ENCODE measurements at places on chromosomes 7 and 10. TPM values are rescaled to one million over a fixed set of nuclear protein-coding genes. Genes with fewer than 3 reads are reported as not detected.
A peak's percentile ranks its signal among the peaks of the same experiment; 100 is the strongest.

The ZNF727 gene
- 3.5 TPM for total RNA-seq

DNA sequence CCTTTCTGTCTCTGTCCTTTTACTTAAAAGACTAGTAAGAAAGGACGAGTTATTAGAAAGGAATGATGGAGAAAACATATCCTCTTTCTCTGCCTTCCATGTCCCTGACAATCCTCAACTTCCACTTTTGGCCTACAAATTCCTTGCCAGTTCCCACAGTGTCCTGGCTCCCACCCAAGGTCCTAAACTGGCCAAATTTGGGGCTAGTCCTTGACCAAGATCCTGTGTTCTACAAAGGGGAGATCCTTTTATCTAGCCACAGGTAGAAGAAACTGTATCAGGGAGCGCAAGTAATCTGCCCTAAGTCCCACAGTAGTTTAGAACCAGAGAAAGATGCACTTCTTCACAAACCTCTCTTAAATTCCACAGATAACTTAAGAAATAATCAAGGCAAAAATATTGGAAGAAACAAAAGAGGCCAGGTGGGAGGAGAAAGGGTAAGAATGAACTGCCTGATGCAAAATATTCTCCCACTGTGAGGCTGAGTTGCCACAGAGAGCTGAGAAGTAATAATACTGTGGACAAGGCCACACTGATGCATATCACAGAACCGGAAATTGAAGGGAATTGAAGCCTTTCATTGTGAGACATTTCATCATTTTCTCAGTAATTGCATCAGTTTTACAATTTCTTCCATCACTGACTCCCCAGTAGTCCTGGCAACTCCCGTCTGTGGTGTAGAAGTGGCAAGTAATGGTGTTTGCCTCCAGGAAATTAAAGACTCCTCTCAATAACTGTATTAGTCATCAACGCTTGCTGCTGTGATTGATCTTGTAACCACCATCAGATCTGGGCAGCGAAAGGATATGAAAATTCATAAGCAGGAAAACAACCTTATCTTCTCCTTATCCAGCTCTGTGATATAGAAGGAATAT lies 47.2 kb downstream of the DNAJC12 start:
- DNase-seq, result no peak

The GRM3 gene
- total RNA-seq, result not detected

DNA sequence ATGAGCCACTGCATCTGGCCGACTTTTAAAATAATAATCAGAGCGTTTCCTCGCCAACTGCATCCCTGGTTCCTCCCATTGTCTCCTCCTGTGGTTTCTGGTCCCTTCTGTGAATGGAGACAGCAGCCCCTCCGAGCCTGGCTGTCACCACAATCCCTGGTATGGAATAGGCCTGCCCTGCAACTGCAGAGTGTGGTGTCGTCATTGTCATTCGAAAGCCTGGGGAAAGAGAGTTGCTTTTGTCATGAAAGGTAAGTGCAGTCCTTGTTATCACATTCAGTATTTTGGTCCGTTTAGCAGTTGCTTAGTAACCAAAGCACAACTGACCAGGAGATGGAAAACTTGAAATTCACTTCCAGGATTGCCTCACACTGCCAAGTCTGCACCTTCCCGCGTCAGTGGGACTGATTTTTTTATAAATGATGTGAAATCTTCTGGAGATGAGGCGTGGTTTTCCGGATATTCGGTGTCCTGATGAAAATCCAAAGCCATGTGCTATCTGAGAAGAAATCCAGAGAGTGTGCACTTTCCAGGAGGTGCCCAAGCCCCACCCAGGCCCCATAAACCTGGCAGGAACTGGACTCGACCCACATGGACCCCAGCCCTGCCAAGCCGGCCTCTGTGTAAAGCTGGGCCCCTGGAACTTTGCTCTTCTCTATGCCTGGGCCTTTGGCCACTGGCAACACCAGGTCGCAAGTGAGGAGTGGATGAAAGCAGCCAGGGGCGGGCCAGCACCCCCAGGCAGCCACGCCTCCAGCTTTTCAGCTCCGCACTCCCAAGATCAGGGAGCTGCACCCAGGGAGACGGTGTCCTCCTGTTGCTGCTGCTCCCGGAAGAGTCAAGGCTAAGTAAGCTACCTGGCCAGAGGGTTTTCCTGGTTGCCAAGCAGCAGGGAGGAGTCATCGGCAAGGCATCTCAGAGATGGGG lies 133.7 kb upstream of the SH2B2 start:
- DNase-seq, result no peak

The PON1 gene
- total RNA-seq, result not detected

The ADIRF gene
- 212 TPM for total RNA-seq

- no peak for DNase-seq
Observed at GRCh38 chr7:144725070-144725469, 110.8 kb downstream of the TPK1 start.

- DNase-seq, result no peak
Observed at GRCh38 chr7:20647036-20647435, 31.6 kb downstream of the ABCB5 start.

DNA sequence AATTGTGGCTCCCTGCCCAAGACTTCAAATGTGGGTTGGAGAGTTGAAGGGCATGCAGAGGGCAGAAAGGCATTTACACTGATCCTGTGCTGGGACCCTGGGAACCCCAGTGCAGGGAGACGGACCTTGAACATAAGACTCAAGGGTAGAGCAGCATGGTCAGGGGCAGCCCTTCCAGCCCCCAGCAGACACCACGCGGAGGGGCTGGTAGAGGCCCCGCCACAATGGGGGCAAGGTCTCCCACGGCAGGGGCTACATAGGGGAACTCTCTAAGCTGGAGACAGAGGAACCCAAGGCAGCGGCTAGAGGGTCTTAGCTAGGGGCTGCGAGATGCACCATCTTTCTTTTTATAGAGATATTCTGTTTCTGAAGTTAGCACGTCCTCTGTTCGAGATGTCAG lies 45.2 kb upstream of the EBF3 start:
- DNase-seq, result no peak

DNA sequence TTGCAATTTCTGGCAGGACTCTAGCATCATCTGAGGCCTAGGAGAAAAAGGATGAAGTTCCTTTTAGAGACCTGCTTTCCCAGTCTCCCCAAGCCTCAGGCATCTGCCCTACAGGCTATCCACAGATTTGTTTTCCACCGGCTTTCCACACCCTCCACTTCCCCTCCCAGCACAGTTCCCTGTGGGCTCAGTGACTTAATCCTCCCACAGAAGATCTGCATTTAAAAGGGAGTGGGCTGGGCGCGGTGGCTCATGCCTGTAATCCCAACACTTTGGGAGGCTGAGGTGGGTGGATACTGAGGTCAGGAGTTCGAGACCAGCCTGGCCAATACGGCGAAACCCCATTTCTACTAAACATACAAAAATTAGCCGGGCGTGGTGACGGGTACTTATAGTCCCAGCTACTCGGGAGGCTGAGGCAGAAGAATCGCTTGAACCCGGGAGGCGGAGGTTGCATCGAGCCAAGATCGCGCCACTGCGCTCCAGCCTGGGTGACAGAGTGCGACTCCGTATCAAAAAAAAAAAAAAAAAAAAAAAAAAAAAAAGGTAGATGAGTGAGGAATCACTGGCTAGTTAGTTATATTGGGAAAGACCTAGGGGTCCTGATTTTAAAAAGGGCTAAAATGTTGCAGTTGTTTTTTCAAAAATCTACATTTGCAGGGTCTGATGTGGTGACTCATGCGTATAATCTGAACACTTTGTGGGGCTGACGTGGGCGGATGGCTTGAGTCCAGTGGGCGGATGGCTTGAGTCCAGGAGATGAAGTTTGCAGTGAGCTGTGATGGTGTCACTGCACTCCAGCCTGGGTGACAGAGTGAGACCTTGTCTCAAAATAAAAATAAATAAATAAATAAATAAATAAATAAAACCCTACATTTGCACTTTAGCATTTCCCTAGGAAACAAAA lies 119.5 kb downstream of the BAMBI start:
- no peak for DNase-seq

DNA sequence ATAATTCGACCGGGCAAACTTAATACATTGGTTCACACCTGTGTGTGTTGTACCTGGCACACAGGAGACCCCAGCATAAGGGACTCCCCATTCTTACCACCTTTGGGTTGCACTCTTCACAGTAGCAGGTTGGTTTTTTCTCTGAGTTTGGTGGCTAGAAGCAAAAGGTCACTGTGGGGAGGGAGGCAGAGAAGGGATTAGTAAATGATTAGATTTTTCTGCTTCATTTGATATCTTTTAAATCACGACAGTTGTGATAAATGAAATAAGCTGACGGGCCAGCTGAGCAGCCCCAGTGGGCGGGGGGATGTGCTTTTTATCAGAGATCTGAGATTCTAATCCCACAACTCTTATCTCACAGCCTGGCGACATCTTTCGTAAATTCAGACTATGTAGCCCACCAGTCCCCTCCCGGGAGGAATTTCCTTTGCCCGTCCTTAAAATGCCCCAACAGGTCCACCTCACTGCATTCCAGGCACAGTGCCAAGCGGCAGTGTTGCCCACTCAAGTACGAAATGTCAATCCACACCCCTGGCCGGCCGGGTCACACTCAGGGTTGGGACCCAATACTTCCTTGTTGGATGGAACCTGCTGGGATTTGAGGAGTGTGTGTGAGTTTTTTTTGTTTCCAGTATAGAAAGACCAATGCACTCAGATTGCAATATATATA lies 10.5 kb upstream of the KCP start:
- DNase-seq, result peak; percentile 83

- DNase-seq, result no peak
Observed at GRCh38 chr10:125054669-125055268, 105.6 kb downstream of the CTBP2 start.

The VSIR gene
- 126 TPM for total RNA-seq

- no peak for DNase-seq
Observed at GRCh38 chr7:131364767-131365344, 37.2 kb downstream of the MKLN1 start.

The UTF1 gene
- not detected for total RNA-seq

GRCh38 chr7:13990319-13990983 lies 985 bp upstream of the ETV1 start:
- DNase-seq, result peak; percentile 82

DNA sequence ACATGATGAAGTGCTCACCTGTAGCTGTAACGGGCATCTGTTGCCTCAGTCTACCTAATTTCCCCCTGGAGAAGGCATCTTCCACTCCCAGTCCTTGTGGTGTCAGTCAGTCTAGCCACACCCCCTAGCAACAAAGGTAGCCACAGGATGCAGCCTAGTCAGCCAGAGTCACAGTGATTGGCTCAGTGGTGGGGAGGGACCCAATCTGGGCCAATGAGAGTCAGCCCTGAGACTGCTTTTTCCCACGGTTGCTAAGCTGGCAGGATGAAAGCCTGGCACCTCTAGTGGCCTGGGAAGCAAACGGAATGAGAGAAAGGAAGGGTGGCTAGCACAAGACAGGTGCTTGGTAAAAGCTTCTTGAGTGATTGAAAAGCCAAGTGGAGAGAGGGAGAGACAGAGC lies 118.6 kb downstream of the SH3PXD2A start:
- no peak for DNase-seq

The MALRD1 gene
- total RNA-seq, result 3.4 TPM

The ASIC3 gene
- 1.5 TPM for total RNA-seq
